Stomach (tissue), 19 donors: ENCODE measurements at places on chromosomes 11 and 22. TPM values are rescaled to one million over a fixed set of nuclear protein-coding genes. Genes with fewer than 3 reads are reported as not detected.
A peak's percentile ranks its signal among the peaks of the same experiment; 100 is the strongest.

- H3K27ac ChIP-seq = no peak overlapping the region
- no peaks in the 10 kb centered on the region for H3K27me3 ChIP-seq
- no peaks in the 10 kb centered on the region for H3K4me1 ChIP-seq
- no peaks in the 10 kb centered on the region for H3K36me3 ChIP-seq
- DNase-seq = no peak
Observed at GRCh38 chr11:33500332-33500731, 200.3 kb downstream of the C11orf91 start.

DNA sequence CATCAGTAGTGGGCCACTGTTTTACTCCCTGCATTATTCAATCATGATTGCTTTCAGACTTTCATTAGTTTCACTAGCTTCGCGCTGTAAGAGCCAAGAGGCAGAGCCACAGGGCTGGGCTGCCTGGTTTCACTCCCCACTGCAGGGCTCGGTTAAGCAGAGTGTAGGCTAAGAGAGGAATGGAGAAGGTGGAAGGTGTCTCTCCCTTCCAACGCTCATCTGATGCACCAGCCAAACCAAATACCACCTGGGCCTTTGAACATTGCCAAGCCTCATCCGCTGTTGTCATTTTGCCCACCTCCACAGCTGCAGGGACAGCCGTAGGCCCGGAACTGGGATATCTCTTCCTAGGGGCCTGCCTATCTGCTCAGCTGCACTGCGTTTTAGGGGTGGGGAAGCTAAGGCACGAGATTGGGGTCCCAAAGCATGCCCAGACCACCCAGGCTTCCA is 480 bp upstream of the SMARCB1 start:
- no peak for DNase-seq
- peaks cover 27% of the 10 kb centered on the region for H3K4me1 ChIP-seq
- H3K36me3 ChIP-seq = peaks cover under 1% of the 10 kb centered on the region
- H3K27ac ChIP-seq = peak overlapping the region; percentile 100

GRCh38 chr11:90204407-90204806 is 18.4 kb downstream of the CHORDC1 start:
- H3K4me3 ChIP-seq = no peak overlapping the region
- peaks cover 88% of the 10 kb centered on the region for H3K36me3 ChIP-seq
- no peaks in the 10 kb centered on the region for H3K27me3 ChIP-seq
- DNase-seq = no peak
- no peak overlapping the region for H3K27ac ChIP-seq

DNA sequence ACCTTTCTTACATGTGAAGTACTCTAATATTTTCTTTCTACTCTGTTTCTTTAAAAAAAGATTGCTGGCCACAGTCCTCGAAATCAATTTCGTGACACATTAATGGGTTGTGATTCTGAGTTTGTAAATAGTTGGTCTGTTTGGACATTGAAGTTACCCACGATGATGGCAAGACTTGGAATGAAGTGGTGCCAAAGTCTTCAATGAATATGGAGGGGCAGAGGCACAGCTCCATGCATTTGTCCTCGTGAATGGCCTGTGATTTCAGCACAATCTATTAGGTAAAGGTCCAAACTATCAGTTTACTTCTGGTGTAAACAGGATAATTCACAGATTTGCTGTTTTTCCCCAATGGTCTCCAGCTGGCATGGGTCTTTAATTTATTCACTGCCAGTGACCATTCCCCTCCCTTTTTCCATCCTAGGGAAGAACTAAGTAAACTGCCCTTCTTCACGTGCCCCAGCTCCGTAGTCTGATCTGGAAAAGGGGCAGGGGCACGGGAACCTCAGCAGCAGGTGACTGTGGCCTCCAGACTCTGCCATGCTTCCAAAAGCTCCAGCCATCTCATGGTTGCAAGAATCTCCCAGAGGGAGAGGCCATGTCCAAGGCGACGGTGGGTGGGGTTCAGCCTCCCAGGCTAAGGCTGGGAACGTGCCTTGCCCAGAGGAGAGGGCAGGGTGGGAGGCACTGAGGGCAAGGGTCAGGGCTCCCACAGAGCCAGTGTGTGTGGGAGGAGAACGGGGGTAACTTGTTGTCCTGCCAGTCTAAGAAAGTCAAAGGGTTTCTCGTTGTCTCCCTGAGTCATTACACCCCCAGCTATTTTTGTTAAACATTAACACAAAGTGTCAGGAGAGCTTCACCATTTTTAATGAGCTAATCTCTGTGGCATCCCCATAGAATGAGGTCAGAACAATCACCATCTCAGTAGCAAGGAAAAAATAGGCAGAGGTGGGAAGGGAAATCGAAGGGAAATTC is 16.9 kb upstream of the PEX26 start:
- H3K27me3 ChIP-seq = no peaks in the 10 kb centered on the region
- H3K27ac ChIP-seq = peak overlapping the region; percentile 50
- peaks cover 18% of the 10 kb centered on the region for H3K4me1 ChIP-seq
- no peaks in the 10 kb centered on the region for H3K36me3 ChIP-seq
- DNase-seq = peak; percentile 80
- no peak overlapping the region for H3K4me3 ChIP-seq

- no peak overlapping the region for H3K4me3 ChIP-seq
- H3K36me3 ChIP-seq = no peaks in the 10 kb centered on the region
- H3K27ac ChIP-seq = peak overlapping the region; percentile 24
- no peaks in the 10 kb centered on the region for H3K27me3 ChIP-seq
Observed at GRCh38 chr11:86625981-86626380, 46.4 kb downstream of the ME3 start.

GRCh38 chr11:126392633-126393013 is 37.1 kb downstream of the ST3GAL4 start:
- no peak overlapping the region for H3K4me3 ChIP-seq
- no peak for DNase-seq
- H3K36me3 ChIP-seq = no peaks in the 10 kb centered on the region

DNA sequence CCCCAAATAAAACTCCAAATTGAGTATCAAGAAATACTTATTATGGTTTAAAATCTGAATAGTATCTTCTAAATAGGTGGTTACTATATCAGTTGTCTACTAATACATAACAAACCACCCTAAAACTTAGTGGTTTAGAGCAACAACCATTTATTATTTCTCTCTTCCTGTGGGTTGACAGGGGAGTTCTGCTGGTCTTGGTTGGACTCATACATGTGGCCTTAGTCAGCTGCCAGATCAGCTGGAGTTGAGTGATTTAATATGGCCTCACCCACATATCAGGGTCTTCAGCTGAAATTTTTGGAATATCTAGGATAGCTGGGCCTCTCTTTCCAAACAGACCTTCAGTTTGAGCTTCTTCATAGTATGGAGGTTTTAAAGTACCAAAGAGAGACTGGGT is 34.5 kb downstream of the C11orf65 start:
- no peak overlapping the region for H3K4me3 ChIP-seq
- H3K27ac ChIP-seq = no peak overlapping the region
- DNase-seq = no peak
- no peaks in the 10 kb centered on the region for H3K36me3 ChIP-seq
- no peaks in the 10 kb centered on the region for H3K27me3 ChIP-seq
- H3K4me1 ChIP-seq = no peaks in the 10 kb centered on the region

GRCh38 chr11:86514453-86514852 is 139.8 kb downstream of the CCDC81 start:
- no peaks in the 10 kb centered on the region for H3K27me3 ChIP-seq
- no peak overlapping the region for H3K4me3 ChIP-seq
- H3K4me1 ChIP-seq = peaks cover 31% of the 10 kb centered on the region
- no peak overlapping the region for H3K27ac ChIP-seq
- no peak for DNase-seq
- no peaks in the 10 kb centered on the region for H3K36me3 ChIP-seq

DNA sequence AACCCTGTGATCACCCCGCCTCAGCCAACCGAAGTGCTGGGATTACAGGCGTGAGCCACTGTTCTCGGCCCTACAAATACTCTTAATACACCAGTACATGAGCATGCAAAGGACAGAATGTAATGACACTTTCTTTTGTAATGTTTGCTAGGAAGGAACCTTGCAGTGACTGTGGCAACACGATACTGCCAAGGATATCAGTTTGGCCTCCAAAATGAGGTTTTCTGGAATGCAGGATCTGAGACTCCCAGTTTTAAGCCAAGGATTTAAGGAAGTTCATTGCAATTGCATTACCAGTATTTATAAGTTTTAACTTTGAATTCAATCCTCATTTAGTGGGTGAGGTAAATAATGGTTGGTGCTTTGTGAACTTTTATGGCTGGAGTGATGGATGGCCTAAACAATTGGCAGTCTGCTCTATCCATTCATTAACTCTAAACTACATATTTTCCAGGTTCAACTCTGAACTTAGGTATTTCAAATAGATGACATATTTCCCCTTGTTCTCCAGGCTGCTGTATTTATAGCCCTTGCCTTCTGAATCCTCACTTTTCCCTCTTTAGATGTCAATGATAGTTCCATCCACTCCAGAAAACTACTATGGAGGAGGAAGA is 330.3 kb downstream of the C11orf87 start:
- no peak overlapping the region for H3K4me3 ChIP-seq
- H3K27ac ChIP-seq = no peak overlapping the region
- no peak for DNase-seq
- no peaks in the 10 kb centered on the region for H3K4me1 ChIP-seq
- H3K36me3 ChIP-seq = no peaks in the 10 kb centered on the region

DNA sequence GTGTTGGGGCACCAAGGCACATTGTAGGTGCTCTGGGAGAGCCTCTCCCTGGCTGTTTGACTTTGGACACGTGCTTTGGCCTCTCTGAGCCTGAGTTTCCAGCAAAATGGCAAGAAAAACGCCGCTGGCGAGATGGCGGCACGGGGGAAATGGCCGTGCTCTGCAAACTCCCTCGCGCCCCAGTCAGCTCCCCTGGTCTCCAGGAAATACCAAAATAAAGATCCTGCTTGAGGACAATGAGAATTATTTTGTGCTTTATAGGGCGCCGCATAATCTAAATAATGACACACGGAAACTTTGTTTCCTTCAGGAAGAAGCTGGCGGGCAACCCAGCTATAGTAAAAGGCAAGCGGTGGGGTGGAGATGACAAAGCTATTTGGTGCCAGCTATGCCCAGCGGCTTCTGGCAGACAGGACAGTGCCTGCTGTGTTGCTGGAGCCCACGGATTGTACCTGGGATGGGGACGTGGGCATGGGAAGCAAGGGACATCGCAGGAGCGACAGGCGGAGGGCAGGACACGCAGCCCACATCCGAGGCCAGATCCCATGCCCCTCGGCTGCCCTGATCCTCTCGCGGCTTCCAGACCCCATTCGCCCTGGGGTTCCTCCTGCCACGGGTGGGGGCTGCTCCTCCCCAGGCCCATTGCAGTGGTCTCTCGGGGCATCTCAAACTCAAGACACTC is 26.3 kb upstream of the RFPL3 start:
- H3K27ac ChIP-seq = no peak overlapping the region
- no peak overlapping the region for H3K4me3 ChIP-seq
- H3K36me3 ChIP-seq = no peaks in the 10 kb centered on the region
- no peaks in the 10 kb centered on the region for H3K4me1 ChIP-seq
- no peaks in the 10 kb centered on the region for H3K27me3 ChIP-seq

- H3K4me1 ChIP-seq = peaks cover 11% of the 10 kb centered on the region
- peaks cover 25% of the 10 kb centered on the region for H3K36me3 ChIP-seq
- H3K27me3 ChIP-seq = no peaks in the 10 kb centered on the region
- no peak for DNase-seq
- no peak overlapping the region for H3K27ac ChIP-seq
Observed at GRCh38 chr11:17922416-17922788, 90.4 kb downstream of the SERGEF start.

- peak; percentile 66 for DNase-seq
- H3K36me3 ChIP-seq = no peaks in the 10 kb centered on the region
- H3K4me1 ChIP-seq = peaks cover 62% of the 10 kb centered on the region
- peak overlapping the region; percentile 85 for H3K27ac ChIP-seq
- H3K4me3 ChIP-seq = peak overlapping the region; percentile 56
Observed at GRCh38 chr11:13963949-13964770, 1.6 kb downstream of the SPON1 start.

- no peak overlapping the region for H3K4me3 ChIP-seq
- H3K4me1 ChIP-seq = no peaks in the 10 kb centered on the region
- DNase-seq = no peak
- no peaks in the 10 kb centered on the region for H3K27me3 ChIP-seq
- no peaks in the 10 kb centered on the region for H3K36me3 ChIP-seq
Observed at GRCh38 chr11:102134597-102134996, 24.4 kb downstream of the YAP1 start.

- H3K27ac ChIP-seq = no peak overlapping the region
- no peak overlapping the region for H3K4me3 ChIP-seq
- no peaks in the 10 kb centered on the region for H3K27me3 ChIP-seq
- peaks cover 8% of the 10 kb centered on the region for H3K4me1 ChIP-seq
- no peaks in the 10 kb centered on the region for H3K36me3 ChIP-seq
- DNase-seq = no peak
Observed at GRCh38 chr11:110076371-110076965, 16.7 kb upstream of the ZC3H12C start.

GRCh38 chr11:120310870-120311269 is 14.2 kb upstream of the TLCD5 start:
- no peak overlapping the region for H3K27ac ChIP-seq
- no peak overlapping the region for H3K4me3 ChIP-seq
- H3K36me3 ChIP-seq = no peaks in the 10 kb centered on the region
- H3K4me1 ChIP-seq = peaks cover 15% of the 10 kb centered on the region
- DNase-seq = no peak

Gene LRRC56
- total RNA-seq = 0.18 TPM

Gene ACRV1
- total RNA-seq = not detected

Gene TMPRSS6
- total RNA-seq = not detected

Gene OR9I1
- not detected for total RNA-seq

Gene PNPLA3
- total RNA-seq = 0.58 TPM

Gene TP53I11
- total RNA-seq = 54.6 TPM

Gene HEPN1
- not detected for total RNA-seq

Gene CYTH4
- 4.2 TPM for total RNA-seq
